ENCODE measurements at places on chromosomes 3 and 15.
A peak's percentile ranks its signal among the peaks of the same experiment; 100 is the strongest.

DNA sequence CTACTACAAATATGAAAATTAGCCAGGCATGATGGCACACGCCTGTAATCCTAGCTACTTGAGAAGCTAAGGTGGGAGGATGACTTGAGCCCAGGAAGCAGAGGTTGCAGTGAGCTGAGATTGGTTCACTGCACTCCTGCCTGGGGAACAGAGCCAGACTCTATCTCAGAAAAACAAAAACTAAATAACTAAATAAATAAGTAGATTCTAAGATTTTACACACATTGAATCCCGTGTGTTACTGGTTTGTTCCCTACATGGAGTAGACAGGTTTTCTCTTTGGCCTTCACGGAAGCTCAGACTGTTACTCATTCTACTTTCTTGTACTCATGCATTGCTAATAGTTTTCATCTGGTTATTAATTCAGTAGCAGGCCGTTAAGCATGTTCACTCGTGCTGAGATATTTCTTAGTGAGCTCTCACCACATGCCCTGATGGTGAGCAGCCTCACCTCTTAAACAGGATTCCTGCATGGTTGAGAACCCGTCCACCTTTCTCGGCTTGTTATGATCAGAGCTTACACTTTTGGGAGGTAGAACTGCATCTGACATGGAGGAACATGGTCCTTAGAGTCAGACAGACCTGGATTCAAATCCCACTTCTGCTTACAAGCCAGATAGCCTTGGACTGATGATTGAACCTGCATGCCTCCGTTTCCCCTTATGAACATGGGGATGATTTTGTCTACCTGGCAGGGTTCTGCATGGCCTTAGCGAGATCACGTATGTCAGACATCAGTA, 49.1 kb downstream of the CMTM7 start:
- DNase-seq: no peak

DNA sequence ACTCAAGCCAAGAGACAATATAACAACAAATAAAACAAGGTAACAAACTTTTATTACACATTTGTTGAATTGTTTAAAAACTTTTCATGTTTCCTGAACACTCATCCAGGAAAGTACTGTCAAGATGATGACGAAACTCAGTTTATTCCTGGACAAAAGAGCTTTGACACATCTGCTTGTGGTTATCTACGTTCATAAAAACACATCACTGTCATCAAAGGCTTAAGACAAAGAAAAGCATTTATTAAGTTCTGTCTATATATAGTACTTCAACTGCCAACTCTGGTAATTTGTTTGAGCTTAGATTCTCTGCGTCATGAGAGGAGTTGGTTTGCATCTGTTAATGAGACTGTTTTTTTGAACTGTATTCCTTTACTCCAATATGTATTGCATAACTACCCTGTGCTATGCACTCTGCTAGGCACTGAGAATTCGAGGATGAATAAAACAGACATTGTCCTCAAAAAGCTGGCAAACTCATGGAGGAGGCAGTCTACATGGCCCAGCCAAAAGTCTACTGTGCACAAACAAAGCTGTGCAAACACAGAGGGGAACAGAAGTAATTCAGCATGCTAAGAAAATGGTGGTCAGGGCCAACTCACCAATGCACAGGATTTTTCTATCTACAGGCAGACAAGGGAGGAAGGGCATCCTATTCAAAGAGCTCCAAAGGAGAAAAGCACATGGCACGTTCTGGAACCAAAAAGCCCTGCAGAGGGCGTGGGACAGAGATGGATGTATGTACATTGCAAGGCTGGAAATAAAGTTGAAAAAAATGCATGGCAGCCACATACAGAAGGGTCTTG, 21.5 kb downstream of the PLD1 start:
- peak; percentile 99 for DNase-seq

GRCh38 chr15:67903708-67904107, 63.9 kb upstream of the RNU6-1 start:
- no peak for DNase-seq

DNA sequence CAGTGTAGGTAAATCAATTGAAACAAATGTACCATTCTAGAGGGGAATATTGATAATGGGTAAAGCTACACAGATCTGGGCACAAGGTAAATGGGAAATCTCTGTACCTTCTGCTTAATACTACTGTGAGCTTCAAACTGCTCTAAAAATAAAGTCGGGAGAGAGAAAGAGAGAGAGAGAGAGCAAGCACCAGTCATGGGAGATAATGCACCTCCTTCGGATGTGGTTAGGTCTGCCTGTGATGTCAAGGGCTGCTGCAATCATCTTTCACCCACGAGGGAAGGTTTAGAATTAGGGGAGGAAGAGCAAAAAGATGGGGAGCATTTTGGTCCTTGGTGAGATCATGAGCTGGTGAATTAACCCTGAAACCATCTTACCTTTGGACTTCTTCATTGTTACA, 219.1 kb downstream of the ZNF385D start:
- DNase-seq: no peak

GRCh38 chr15:31070867-31071266, 30.7 kb downstream of the TRPM1 start:
- DNase-seq: peak; percentile 43

DNA sequence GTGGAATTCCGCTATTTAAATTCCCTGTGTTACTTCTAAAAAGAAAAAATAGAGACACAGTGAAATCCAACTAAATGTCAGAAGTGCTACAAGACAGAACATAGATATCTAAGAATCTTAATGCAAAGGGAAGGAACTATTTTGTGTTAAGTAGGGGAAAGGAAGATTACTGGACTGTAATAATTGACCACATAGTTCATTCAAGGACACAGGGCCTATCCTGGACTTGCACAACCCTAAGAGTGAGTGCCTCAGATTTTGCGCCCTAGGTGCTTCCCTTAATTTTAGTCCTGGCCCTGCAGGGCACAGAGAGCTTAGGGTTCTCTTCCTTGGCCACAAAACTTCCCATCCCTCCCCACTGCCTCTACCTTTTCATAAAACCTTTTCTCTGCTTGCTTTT, 3.5 kb upstream of the IL20RB start:
- no peak for DNase-seq

DNA sequence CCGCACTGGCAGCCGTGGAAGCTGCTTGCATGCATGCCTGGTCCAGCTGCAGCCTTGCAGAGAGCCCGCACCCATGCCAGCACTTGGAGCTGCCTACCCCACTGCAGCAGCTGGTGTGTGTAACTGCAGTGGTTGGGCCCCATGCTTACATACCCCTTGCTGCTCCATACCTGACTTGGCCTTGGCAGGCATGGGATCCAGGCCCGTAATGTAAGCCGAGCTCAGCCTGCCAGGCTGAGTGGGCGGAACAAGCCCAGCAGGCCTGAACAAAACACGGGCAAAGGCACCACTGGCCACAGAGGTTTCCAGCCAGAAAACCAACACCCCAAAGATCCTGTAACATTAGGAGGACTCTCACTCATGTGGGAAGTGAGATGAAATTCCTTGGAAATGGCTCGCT, 48.3 kb downstream of the SLC6A20 start:
- DNase-seq: no peak

- DNase-seq: no peak
These were observed 670.3 kb downstream of the TBL1XR1 start for GRCh38 chr3:176526942-176527341.

DNA sequence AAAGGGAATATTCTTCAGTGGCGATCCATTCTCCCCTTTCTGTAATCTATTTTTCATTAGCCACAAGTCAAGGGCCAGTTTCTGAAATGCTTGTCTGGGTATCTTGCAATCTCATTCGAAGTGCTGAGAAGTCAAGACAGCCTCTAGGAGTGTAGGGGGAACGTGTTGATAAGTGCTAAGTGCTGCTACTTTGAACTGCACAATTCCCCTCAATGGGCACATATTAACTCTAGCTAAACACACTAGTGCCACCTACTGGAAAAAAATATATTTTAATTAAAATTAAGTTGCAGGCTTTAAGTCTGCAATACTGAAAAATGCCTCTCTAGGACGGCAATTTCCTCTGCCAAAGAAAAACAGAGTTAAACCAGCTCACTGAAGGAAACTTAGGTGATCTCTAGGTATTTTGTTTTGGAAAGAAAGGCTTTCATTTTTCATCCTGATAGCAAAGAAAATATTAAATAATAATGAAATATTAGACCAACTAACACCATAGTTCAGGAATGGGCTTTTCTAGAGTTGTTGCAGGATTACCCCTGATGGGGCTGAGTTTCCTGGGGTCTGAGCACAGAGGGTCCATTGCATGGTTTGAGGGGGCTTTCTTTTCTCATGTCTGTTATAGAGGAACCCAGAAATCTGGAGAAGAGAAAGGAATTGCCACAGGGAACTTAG, 181.9 kb upstream of the KBTBD8 start:
- peak; percentile 74 for DNase-seq

GRCh38 chr3:23696842-23697241, 108.9 kb upstream of the UBE2E1 start:
- DNase-seq: no peak

- peak; percentile 88 for DNase-seq
These were observed 795 bp upstream of the MYNN start for GRCh38 chr3:169772305-169772896.

DNA sequence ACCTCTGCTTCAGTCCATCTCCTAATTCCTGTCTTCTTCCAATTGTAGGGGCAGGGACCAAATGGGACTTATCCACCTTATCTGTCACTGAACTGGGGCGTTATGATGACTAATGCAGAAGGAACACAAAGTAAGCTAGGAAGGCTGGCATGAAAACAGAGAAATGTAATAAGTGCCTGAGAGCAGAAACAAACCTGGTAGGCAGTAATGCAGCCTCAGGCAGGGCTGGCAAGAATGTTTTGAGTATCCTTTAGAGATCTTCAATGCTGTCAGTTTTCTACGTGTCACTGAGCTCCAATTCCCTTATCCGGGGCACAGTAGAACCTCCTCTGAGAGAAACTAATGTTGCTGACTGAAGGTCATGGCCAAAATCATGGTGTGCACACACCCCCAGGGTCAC, 246.2 kb upstream of the TBL1XR1 start:
- no peak for DNase-seq

DNA sequence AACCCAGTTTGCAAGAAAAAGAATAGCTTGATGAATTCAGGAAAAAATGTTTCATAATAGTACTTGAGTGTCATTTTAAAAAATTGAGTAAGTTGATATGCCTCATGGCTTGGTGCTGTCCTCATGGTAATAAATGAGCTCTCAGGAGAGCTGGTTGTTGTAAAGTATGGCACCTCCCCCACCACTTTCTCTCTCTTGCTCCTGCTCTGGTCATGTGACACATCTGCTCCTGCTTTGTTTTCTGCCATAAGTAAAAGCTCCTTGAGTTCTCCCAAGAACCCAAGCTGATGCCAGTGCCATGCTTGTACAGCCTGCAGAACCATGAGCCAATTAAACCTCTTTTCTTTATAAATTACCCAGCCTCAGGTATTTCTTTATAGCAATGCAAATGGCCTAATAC, 108.8 kb upstream of the CRBN start:
- no peak for DNase-seq

GRCh38 chr3:176850498-176850897, 346.8 kb downstream of the TBL1XR1 start:
- DNase-seq: no peak

- DNase-seq: no peak
These were observed 13.7 kb upstream of the ANP32A start for GRCh38 chr15:68834346-68834745.

DNA sequence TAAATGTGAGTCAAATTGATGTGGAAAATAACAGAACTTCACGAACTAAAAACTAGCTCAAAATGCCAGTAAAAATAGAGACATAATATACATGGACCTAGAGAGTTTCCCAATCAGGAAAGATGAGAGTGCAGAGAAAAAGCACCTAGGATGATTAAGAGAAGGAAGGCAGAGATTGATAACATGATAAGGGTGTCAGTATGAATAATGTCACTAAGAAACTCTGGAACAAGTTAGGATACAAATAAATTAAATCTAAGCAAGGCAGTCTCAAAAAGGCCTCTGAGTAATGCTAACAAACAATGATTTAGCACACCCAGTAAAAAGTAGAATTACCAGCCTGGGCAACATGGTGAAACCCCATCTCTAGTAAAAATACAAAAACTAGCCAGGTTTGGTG, 304.7 kb upstream of the DPPA4 start:
- no peak for DNase-seq

GRCh38 chr15:79094611-79095021, 4.0 kb upstream of the RASGRF1 start:
- DNase-seq: no peak

DNA sequence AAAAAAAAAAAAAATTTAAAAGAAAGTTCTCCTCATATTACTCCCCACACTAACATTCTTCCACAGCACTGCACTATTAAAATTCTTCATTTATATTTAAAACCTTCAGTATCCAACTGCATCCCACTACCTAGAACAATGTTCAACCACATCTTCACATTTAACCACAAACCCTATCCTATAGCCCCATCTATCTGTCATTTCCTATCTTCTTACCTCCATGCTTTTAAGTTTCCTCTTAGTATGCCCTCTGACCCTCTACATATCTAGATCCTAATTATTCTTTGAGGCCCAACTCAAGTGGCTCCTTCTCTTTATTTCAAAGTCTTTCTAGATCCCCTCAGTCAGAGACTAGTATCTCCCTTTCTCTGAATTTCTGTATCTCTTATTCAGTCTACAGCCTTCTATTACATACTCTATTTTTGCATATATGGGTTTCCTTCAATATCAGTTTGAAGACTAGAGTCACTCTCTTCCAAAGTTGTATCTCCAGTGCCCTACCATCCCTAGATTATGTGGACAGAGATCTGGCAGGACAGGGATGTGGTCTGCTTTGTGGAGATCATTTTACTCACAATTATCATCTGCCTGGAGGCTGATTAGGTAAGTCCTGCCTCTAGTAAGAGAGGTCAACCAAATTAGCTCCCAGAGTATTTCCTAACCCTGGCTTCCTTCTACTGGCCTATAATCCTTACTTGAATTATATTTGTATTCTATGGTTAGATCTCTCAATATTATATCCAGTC, 1.4 kb downstream of the CIAO2A start:
- peak; percentile 38 for DNase-seq

DNA sequence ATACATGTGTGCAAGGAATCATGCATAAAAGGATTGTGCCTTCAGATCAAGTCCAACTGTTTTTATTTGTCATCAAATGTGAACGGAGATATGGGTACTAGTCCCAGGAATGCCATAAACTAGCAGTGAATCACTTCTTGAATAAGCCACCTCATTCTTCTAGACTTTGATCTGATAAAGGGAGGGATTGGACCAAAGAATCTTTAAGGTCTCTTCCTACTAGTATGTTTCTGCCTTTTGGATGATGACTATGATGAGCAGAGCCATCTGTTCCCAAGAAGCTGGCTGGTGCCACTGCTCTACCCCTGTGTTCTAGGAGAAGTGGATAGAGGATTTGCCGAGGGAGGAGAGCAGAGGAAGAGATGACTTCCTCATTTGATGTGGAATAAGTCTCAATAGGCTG, 28.8 kb upstream of the UACA start:
- DNase-seq: no peak

DNA sequence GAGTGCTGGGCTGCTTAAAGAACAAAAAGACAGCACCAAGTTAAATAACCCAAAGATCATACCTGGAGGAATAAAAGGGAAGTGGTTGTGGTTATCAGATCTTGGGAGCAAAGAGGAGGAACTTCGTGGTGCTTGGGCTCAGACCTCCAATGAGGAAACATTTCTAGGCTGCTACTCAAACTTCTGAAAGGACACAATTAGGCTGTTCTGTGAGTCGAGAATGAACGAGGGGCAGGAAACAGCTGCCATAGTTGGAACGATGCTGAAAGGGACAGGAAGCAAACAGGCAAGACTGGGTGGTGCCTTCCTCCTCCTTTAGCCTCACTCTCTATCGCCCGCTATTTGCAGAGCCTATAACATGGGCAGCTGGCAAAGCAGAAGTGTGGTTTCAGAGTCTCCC, 276.3 kb upstream of the ARRDC4 start:
- DNase-seq: no peak

- DNase-seq: no peak
These were observed 46.1 kb downstream of the ABHD5 start for GRCh38 chr3:43736558-43737440.

- no peak for DNase-seq
These were observed 48.4 kb downstream of the ADPGK start for GRCh38 chr15:72735111-72735510.
